ENCODE measurements at places on chromosomes 16 and 17.

GRCh38 chr16:69859105-69859989, 91.8 kb upstream of the CLEC18A start:
- peak; percentile 16 for DNase-seq

DNA sequence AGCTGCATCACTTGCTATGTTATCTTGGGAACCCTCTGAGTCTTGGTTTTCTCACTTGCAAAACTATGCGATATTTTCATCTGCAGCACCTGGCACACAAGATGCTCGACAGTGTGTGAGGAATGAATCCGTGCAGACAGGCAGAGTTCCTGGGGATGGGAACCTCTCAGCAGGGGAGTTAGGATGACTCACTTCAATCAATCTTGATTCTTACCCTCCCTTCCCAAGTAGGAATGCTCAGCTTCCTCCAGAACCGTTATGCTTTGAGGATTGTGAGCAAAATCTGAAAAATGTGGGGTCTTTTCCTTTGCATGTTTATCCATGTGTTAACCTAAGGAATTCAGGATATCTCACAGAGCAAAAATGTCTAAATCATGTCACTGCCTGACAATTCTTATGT, 68.9 kb upstream of the HNF1B start:
- DNase-seq, result no peak

DNA sequence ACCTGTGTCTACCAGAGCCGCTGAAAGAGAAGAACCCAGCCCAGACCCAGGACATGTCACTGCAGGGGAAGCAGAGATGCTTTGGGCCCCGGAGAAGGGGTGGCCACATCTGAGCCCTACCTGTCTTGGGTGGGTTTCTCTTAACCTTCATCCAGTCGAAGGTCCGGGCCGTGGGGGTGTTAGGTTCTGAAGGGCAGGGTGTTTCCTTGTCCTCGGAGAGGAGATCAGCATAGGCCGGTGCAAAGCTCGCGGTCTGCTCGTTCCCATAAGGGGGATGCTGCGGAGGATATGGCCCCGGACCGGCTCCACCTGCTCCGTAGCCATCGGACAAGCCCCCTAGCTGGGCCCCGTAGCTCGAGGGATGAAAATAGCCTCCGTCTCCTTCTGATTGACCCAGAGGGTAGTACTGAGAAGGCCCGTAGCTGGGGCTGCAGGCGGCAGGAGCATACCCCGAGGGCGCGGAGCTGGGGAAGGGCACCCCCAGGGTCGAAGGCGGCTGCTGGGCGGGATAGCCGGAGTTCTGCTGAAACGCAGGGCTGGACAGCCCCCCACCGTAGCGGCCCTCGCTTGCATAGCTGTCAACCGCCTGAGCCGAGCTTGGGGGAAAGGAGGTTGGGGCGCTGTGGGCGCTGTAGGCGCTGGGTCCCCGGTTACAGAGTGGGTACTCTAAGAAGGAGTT, 464 bp downstream of the HOXB1 start:
- no peak for DNase-seq

- DNase-seq, result no peak
These were observed 14.1 kb downstream of the RAD51C start for GRCh38 chr17:58706351-58707140.

Data from nucleus accumbens (tissue), 56 donors.